ENCODE measurements at places on chromosomes 16 and 17.
A peak's percentile ranks its signal among the peaks of the same experiment; 100 is the strongest.

DNA sequence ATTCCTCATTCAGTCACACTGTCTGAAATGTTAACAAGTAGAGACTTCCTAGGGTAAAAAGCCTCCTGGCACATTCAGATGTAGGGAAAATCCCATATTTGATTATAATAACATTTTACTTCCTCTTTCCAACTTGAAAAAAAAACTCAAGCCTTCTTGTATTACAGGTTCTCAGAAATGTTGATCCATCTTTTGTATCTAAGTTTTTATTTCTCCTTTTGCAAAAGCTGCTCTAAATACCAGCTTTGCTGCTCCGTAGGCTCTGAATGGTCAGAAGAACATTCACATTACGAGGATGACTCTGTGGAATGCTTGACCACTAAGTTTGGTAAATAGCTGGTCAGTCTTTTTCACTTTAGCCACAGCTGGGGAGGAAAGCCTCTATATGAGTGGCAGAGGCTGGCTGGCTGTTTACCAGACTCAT lies 13.2 kb upstream of the HEATR6 start:
- DNase-seq = no peak

GRCh38 chr16:66427871-66428681 lies 981 bp downstream of the BEAN1 start:
- DNase-seq = no peak

- peak; percentile 21 for DNase-seq
Observed at GRCh38 chr17:61464843-61465180, 12.6 kb downstream of the TBX4 start.

- DNase-seq = no peak
Observed at GRCh38 chr17:57603546-57603945, 141.6 kb downstream of the CCDC182 start.

DNA sequence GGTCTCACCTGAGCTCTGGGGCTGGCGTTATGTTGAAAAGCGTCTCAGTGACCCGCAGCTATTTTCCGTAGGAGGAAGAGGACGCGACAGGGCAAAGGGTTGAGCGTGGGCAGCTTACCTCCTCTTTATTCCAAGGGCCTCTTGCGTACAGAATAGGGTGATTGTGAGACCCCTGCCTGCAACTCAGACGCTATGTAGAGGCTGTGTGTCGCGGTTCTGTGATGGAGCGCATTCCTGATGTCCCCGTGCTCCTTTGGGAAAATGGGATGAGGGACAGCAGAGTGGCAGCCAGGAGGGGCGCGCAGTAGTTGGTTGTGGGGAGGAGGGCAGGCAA lies 531 bp upstream of the CDH8 start:
- no peak for DNase-seq

- DNase-seq = no peak
Observed at GRCh38 chr16:73051226-73051625, 3.3 kb upstream of the ZFHX3 start.

DNA sequence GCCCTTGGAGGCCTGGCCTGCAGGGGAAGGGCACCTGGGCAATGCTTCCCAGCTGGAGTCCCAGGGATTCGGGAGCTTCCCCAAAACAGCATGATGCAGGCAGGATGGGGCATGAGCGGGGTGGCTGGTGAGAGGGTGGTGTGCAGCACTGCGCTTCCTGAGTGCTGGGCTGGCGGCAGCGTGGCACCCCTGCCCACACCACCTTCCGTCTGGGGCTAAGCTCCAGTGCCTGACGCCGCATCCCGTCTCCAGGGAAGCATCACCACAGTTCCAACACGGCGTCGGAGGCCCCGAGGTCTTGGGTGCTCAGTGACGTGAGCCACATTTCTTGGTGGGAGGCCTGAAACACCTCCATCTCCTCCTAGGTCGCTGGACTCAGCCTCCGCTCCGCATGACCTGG lies 13.8 kb upstream of the MTSS2 start:
- no peak for DNase-seq

DNA sequence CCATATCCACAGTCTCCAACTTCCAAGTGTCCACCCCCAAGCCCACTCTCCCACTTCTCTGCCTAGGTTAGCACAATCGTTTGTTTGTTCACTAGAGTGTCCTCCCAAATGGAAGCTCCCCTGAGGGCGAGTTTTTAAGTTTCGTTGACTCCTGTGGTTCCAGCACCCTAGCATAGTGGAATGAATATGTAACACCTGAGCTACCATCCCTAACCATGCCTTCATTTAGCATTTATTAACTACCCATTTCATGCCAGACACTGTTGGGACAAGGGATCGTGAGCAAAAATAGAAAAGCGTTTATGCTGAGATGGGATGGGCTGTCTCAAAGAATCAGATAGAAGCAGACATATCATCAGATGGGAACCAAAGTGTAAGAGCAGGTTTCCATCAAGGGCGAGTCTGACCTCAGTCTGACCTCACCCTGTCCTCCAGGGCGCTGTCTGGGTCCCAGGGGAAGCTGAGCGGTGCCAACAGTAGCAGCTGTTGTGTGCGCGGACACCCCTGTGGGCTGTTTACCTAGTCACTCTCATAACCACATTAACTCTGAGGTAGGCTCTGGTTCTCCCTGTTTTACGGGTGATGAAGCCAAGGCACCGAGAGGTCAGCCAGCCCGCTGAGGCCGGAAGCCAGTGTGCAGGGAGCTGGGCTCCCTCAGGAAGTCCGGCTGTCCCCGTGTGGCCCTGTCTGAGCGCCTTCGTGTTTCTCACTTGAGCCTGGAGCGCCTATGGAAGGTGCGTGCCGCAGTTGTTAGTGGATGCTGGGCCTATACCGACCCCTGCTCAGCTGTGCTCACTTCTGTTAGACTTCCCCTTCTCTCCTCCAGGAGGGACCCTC lies 6.2 kb downstream of the CNP start:
- no peak for DNase-seq

DNA sequence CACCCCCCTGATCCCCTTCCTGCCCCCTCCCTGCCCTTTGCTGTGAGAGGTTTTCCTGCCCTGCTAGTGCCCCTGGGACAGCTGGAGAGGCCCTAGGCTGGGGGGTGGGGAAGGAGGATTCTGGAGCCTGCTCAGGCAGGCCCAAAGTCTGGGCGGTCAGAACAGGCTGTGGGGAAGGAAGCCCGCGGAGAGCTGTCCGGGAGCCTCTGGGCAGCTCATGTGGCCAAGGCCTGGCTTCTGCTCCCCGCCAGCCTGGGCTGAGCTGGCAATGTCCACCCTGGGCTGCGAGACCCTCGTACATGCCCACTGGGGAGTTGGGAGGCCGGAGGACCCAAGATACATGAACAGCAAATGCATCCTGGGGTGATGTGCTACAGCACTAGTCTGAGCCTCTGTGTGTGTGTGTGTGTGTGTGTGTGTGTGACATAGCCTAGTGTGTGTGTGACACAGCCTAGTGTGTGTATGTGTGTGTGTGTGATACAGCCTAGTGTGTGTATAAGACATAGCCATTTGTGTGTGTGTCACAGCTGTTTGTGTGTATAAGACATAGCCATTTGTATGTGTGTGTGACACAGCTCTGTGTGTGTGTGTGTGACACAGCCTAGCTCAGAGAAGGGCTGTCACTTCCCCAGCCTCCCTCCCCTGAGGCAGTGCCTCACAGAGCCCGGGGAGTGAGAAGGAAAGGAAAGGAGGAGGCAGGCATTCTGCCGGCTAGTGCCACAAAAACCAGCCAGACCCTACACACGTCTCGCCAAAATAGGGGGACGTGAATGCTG lies 201.4 kb upstream of the CIBAR2 start:
- DNase-seq = peak; percentile 76

GRCh38 chr16:72819345-72819744 lies 228.6 kb downstream of the ZFHX3 start:
- no peak for DNase-seq

DNA sequence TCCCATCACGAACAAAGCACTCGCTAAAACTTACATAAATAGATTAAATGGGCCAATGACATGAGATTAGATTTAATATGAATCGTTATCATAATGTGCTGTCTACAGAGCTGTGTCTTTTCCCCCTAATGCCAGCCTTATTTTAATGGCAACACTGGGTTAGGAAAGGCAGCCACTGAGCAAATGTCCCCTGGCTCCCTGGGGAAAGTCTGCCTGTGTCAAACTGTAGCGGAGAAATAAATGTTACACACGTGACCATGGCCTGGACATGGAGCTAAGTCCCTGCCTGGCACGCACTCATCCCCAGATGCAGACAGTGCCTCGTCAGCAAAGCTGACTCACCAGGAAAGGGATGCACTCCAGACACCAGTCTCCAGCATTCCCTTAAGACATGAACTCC lies 61.3 kb upstream of the SDK2 start:
- DNase-seq = no peak

DNA sequence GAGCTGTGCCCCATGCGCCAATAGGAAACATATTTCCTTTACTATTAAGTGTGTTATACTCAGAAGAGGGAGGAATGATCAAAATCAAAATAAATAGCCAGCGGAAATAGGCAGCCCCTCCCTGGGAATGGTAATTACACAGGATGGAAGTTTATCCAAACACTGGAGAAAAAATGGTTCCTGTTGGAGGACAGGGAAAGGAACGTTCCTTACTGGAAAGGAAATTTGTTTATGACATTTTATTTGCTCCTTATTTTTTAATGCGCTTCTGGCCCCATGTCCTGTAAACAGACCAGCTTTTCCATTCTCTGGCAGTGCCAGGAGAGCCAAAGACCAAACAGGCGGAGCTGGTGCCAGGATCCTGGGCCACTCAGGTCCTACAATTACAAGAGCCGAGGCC lies 273.7 kb downstream of the SOX9 start:
- DNase-seq = no peak
